Foreskin keratinocyte (primary cell): ENCODE measurements at places on chromosomes 2 and 18.

- peak; percentile 9 for DNase-seq
Measured at GRCh38 chr2:155250800-155251199, 552.3 kb downstream of the KCNJ3 start.

DNA sequence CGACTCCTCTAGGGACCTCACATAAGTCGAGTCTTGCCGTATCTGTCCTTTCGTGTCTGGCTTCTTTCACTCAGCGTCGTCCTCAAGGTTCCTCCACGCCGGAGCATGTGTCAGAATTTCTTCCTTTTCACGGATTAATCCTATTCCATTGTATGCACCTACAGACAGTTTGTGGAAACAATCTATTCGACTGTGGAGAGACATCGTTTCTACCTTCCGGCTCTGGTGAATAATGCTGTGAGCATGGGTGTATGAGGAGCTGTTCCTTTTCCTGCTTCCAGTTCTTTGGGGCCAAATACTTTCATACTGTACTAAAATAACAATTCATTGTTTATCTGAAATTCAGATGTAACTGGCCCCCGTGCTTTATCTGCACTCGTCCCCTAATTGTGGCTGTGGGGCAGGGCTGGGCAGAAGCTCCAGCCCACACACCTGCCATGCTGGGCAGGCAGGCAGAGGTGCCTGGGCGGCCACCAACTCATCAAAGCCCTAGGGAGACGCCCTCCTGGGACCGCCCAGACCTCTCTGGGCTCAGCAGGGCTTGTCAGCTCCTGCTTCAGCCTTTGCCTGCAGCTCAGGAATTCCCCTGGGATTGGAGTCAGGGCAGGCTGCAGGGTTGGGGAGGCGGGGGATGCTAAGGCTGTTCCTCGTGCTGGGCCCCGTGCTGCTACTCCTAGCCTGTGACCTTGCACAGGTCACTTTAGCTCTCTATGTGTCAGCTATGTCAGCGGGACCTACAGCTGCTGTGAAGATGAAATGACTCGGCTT is 14.5 kb downstream of the GPC1 start:
- peak; percentile 85 for DNase-seq

GRCh38 chr2:215003001-215003400 is 135.4 kb downstream of the ABCA12 start:
- DNase-seq = no peak

GRCh38 chr2:31228717-31229116 is 5.2 kb upstream of the EHD3 start:
- DNase-seq = no peak

GRCh38 chr2:151297882-151298281 is 8.4 kb upstream of the NMI start:
- DNase-seq = no peak

DNA sequence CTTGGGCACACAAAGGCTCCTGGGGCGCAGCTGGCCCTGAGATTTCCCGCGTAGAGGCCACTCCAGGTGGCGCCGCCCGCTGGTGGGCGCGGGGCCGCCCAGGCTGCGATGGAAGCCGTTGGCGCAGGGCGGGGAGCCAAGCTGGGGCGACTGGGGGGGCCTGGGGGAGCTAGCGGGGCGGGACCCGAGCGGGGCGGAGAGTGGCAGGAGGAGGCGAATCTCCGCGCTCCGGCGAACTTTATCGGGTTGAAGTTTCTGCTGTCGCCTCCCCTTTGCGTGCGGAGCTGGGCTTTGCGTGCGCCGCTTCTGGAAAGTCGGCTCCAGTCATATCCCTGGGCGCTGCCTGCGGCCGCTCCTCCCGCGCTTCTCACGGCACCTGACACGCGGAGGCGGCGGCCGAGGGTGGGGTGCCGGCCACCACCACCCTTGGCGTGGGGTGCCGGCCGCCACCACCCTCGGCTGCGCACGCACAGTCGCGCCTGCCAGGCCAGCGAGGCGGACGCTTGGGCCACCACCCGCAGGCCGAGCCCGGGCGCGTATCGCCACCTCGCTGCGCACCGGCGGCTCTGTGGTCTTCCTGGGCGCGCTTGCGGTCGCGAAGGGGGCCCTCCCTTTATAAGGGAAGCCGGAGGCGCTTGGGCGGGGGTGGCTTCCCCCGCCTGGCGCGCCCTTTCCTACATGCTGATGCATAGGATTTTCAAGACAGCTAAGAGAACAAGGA is 919 bp upstream of the CYP1B1 start:
- peak; percentile 39 for DNase-seq

- peak; percentile 28 for DNase-seq
Measured at GRCh38 chr2:65545837-65546805, 113.7 kb upstream of the SPRED2 start.
